ENCODE measurements at places on chromosomes 5 and 9. TPM values are rescaled to one million over a fixed set of nuclear protein-coding genes. Genes with fewer than 3 reads are reported as not detected.

The SPARC gene
- total RNA-seq, result 1,186 TPM

The CTNND2 gene
- not detected for total RNA-seq

The GARIN3 gene
- not detected for total RNA-seq

The LRRC26 gene
- total RNA-seq, result not detected

The PTPN3 gene
- 0.72 TPM for total RNA-seq

The MEIKIN gene
- total RNA-seq, result not detected

The RFK gene
- 13.8 TPM for total RNA-seq

All from IMR-90 (cell line).